Activated CD8-positive, alpha-beta memory T cell treated with anti-CD3 and anti-CD28 coated beads, Interleukin-2, amount 10 ng/mL, durations not matched to agents 7 days and 5 days (primary cell): ENCODE measurements at places on chromosomes 7 and 10. TPM values are rescaled to one million over a fixed set of nuclear protein-coding genes. Genes with fewer than 3 reads are reported as not detected.

The FGL2 gene
- 9.9 TPM for total RNA-seq

The WBP1L gene
- 24.6 TPM for total RNA-seq

The UTF1 gene
- total RNA-seq = not detected

The SLC35G1 gene
- total RNA-seq = 4.1 TPM

The PNLIPRP3 gene
- total RNA-seq = not detected

The PFKFB3 gene
- 59.3 TPM for total RNA-seq

- H3K27ac ChIP-seq = no peak overlapping the region
- H3K4me1 ChIP-seq = no peaks in the 10 kb centered on the region
- no peak for DNase-seq
- H3K27me3 ChIP-seq = no peaks in the 10 kb centered on the region
- H3K4me3 ChIP-seq = no peak overlapping the region
Observed at GRCh38 chr10:1214882-1215540, 158.8 kb downstream of the WDR37 start.

DNA sequence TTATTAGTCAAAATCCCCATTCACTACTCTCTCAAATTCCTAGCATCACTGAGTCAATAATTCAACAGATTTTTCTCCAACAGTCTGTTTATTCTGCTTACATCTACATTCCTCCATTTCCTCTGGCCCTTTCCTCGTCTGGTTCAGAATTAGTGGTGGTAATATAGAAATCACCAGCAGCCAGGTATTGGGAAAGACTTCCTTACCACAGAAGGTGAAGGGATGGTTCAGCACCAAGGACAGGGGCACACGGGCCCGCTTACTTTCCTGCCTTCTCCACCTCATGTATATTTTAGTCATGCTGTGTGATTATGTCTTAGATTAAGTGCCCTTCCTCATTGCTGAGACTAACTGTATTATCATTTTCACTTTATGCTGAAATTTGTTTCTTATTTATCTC, 70.4 kb upstream of the APBB1IP start:
- no peak overlapping the region for H3K27ac ChIP-seq
- peaks cover 23% of the 10 kb centered on the region for H3K27me3 ChIP-seq
- no peaks in the 10 kb centered on the region for H3K4me1 ChIP-seq
- no peaks in the 10 kb centered on the region for H3K36me3 ChIP-seq
- no peak overlapping the region for H3K4me3 ChIP-seq

DNA sequence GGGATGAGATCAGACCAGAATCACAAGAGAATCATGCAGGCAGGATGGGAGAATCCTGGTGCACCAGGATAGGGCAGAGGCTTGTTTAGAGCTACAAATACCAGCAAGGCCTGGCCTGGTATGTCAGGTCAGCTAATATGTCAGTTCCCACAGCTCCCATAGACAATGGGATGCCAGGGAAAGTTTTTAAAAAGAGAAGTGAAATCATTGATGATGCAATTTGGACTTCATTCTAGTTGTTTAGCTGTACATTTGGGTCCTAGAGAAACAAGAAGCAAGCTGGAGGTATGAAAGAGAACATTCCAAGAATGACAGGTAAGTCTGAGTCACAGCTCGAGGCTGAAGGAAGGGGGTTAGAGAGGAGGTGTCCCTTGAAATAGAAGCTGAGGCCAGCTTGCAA, 45.2 kb downstream of the GPR141 start:
- no peak for DNase-seq
- H3K36me3 ChIP-seq = no peaks in the 10 kb centered on the region
- H3K4me3 ChIP-seq = no peak overlapping the region
- no peak overlapping the region for H3K27ac ChIP-seq
- H3K4me1 ChIP-seq = no peaks in the 10 kb centered on the region

- H3K36me3 ChIP-seq = no peaks in the 10 kb centered on the region
- H3K4me3 ChIP-seq = no peak overlapping the region
- DNase-seq = no peak
- H3K27me3 ChIP-seq = peaks cover 11% of the 10 kb centered on the region
- H3K27ac ChIP-seq = no peak overlapping the region
Observed at GRCh38 chr10:88682491-88682890, 18.2 kb downstream of the LIPF start.

DNA sequence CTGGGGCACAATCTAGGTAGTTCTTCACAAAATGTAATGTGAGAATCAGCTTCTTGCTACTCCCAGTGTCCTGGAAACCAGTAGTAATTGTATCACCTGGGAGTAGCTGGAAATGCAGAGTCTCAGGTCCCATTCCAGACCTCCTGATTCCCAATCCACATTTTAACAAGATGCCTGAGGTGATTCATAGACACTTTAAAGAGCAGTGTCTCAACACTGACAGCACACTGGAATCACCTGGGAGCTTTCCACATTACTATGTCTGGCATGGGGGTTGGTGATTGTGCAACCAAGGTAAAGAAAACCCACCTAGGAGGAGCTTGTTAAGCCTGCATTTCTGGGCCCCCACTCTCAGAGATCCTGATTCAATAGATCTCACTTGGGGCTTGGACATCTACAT, 11.1 kb downstream of the DPY19L1 start:
- no peak overlapping the region for H3K27ac ChIP-seq
- H3K4me1 ChIP-seq = peaks cover 7% of the 10 kb centered on the region
- H3K4me3 ChIP-seq = no peak overlapping the region
- no peaks in the 10 kb centered on the region for H3K36me3 ChIP-seq
- no peak for DNase-seq
- H3K27me3 ChIP-seq = no peaks in the 10 kb centered on the region

DNA sequence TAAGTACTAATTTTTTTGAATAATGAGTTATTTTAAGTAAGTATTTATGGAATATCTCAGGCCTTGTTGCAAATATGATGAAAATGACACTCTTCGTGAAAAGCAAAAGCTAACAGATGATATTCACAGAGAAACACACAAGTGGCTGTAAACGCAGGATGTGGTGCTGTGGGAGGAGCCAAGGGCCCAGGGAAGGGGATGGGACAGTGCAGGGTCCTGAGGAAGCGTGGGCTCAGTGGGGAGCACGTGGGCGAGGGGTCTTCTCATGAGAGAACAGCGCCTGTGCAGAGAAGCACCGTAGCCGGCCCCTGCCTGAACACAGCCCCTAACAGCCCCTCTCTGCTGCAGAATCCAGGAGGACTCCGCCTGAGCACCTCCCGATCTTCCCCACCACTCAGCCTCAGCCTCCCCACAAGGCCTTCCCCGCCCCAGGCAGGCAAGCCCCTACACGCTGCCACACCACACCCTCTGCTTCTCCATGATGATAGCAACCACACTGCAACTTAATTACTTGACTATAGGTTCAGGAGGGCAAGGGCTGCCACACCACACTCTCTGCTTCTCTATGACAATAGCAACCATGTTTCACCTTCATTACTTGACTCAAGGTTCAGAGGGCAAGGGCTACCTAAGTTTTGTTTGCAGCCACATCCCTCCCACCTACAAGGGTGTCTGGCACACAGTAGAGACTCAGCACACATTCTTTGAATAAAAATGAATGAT, 152.6 kb upstream of the RNF32 start:
- H3K27ac ChIP-seq = no peak overlapping the region
- no peak overlapping the region for H3K4me3 ChIP-seq
- no peaks in the 10 kb centered on the region for H3K36me3 ChIP-seq
- H3K27me3 ChIP-seq = no peaks in the 10 kb centered on the region
- H3K4me1 ChIP-seq = no peaks in the 10 kb centered on the region

GRCh38 chr7:42091461-42092291, 145.3 kb downstream of the GLI3 start:
- H3K4me3 ChIP-seq = no peak overlapping the region
- no peaks in the 10 kb centered on the region for H3K4me1 ChIP-seq
- no peaks in the 10 kb centered on the region for H3K27me3 ChIP-seq
- H3K27ac ChIP-seq = no peak overlapping the region
- no peaks in the 10 kb centered on the region for H3K36me3 ChIP-seq
- no peak for DNase-seq

- no peaks in the 10 kb centered on the region for H3K4me1 ChIP-seq
- no peak overlapping the region for H3K27ac ChIP-seq
Observed at GRCh38 chr10:102963756-102964025, 45.6 kb downstream of the CNNM2 start.

DNA sequence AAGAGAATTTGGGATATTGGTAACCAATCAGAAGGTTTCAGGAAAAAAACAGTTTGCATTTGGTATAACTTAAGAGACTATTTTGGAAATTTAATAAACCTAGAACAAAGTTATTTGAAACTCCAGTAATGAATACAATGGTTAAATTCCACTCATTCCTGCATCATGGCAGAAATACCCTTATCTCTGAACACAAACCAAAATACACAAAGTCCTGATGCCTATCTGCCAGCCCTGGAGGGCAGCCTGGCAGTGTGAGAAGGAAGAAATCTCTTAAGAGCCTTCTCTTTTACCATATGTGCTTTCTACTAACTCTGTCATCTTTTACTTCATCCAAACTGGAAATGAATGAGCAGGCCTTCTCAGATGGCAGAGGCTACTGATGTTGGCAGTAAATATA, 147.1 kb upstream of the LYZL1 start:
- no peak for DNase-seq
- no peaks in the 10 kb centered on the region for H3K4me1 ChIP-seq
- H3K27ac ChIP-seq = no peak overlapping the region
- no peak overlapping the region for H3K4me3 ChIP-seq

- peaks cover 9% of the 10 kb centered on the region for H3K4me1 ChIP-seq
- H3K4me3 ChIP-seq = no peak overlapping the region
- H3K36me3 ChIP-seq = no peaks in the 10 kb centered on the region
- no peak overlapping the region for H3K27ac ChIP-seq
Observed at GRCh38 chr10:78768041-78768835, 300.5 kb upstream of the ZMIZ1 start.

GRCh38 chr10:114395366-114396022, 8.8 kb downstream of the AFAP1L2 start:
- no peaks in the 10 kb centered on the region for H3K4me1 ChIP-seq
- peaks cover 75% of the 10 kb centered on the region for H3K27me3 ChIP-seq
- no peak for DNase-seq
- no peak overlapping the region for H3K4me3 ChIP-seq
- H3K36me3 ChIP-seq = no peaks in the 10 kb centered on the region
